ENCODE measurements at places on chromosomes 4 and X.

DNA sequence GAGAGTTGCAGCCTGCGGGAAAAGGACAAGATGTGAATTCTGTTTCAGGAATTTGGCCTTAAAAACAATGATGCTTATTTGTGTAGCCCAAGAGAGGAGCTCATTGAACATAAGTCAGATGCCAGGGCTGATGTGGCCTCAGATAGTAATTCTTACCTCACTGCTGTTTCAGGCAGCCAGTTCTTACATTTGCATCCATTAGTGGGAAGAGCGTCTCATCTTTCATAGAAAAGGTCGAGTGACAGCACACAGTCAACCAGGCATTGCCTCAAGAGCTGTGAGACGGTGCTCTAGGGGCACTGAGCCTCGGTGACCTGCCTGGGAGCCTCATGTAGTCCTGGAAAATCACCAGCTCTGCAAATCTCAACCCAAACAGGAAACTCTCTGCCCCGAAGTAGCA, 174.9 kb upstream of the FRG1 start:
- no peak for DNase-seq

DNA sequence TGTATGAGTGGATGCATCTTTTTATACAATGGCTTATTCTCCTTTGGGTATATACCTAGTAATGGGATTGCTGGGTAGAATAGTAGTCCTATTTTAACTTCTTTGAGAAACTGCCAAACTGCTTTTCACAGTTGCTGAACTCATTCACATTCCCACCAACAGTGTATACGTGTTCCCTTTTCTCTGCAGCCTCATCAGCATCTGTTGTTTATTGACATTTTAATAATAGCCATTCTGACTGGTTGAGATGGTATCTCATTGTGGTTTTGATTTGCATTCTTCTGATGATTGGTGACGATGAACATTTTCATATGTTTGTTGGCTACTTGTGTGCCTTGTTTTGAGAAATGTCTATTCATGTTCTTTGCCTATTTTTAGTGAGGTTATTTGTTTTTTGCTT, 687.0 kb upstream of the EPHA5 start:
- DNase-seq, result peak; percentile 5

- DNase-seq, result no peak
Observed at GRCh38 chrX:122565952-122566351, 618.1 kb upstream of the GRIA3 start.

DNA sequence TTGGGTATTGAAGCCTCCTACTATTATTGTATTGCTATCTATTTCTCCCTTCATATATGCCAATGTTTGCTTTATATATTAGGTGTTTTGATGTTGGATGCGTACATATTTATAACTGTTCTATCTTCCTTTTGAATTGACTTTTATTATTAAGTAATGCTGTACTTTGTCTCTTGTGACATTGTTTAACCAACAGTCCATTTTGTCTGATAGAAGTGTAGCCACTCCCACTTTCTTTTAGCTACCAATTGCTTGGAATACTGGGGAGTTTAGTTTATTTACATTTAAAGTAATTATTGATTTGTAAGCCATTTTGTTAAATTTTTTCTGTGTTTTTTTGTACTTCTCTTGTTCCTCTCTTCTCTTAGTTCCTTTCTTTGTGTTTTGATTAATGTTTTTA, 195.9 kb downstream of the GC start:
- DNase-seq, result no peak

GRCh38 chr4:122898370-122899150, 23.8 kb downstream of the NUDT6 start:
- peak; percentile 55 for DNase-seq

DNA sequence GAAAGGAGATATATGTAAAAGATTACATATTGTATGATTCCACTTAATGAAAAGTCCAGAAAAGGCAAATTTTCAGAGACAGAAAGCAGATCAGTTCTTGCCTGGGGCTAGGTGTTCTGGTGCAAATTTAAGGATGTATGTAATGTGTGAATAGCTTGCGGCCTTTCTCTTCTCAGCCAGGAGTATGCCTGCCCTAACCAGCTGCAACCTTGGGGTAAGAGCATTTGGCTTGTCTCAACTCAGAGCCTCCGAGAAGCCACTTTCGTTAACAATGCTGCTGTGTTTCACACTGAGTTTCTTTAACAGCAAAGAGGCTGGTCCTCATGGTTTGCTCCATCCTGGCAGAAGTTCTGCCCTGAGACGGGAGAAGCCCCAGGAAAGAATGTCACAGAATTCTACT, 102.7 kb downstream of the SPCS3 start:
- no peak for DNase-seq

DNA sequence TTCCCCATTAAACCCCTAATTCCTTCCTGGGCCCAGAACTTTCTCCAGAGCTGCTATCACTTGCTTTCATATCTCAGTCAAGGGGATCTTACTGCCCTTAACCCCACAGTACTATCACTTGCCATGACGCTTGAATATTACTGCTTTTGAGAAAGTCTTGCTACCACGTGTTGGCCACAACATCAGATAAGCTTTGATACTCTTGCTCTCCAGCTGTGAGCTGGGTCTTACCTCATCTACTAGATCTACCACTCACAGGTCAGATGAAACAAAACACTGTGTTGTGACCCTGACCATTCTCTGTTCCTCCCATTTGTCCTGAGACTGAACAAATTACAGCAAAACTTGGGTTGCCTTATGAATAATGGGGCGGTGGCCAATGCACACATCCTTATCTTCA, 12.1 kb upstream of the TAPT1 start:
- no peak for DNase-seq

GRCh38 chr4:102522031-102522440, 20.9 kb downstream of the NFKB1 start:
- DNase-seq, result no peak

- DNase-seq, result no peak
Observed at GRCh38 chrX:49247916-49248811, 12.9 kb downstream of the CCDC22 start.

DNA sequence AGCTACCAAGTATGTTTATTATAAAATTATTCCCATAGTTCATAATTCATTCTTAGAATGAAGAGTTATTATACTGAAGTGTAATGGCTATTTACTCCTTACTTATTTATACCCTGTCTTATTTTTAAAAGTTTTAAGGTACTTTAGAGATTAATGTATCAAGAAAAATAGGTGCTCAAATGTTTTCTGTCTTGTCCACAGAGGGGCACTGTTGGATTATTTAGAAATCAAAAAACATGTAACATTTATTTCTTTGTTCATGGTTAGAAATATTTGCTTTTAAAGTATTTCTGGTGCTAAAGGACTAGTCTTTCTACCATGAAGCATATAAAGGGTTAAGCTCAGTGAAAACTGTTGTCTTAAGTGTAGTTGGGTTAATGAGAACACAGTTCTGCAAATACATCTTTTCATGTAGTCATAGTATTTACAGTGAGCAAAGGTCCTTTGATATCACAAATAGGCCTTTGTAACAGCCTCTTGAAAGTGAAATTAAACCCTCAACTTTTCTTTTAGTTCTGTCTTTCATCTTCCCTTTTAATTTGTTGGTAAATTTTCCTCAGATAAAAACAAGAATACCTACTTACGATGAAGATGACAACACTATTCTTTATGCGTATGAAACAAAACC, 7.7 kb downstream of the SCML1 start:
- peak; percentile 3 for DNase-seq

Data from SK-MEL-5 (cell line).